LNCaP clone FGC (cell line): ENCODE measurements at places on chromosomes 5 and 9.

GRCh38 chr5:33300209-33300742 lies 140.5 kb upstream of the TARS1 start:
- DNase-seq: no peak

- no peak for DNase-seq
These were observed 226.5 kb upstream of the NREP start for GRCh38 chr5:111983459-111983858.

- no peak for DNase-seq
These were observed 13.8 kb upstream of the MCTP1 start for GRCh38 chr5:95298651-95299050.

- DNase-seq: no peak
These were observed 195.5 kb downstream of the SNCAIP start for GRCh38 chr5:122507581-122507980.

GRCh38 chr9:101307524-101308213 lies 77.1 kb downstream of the BAAT start:
- no peak for DNase-seq

DNA sequence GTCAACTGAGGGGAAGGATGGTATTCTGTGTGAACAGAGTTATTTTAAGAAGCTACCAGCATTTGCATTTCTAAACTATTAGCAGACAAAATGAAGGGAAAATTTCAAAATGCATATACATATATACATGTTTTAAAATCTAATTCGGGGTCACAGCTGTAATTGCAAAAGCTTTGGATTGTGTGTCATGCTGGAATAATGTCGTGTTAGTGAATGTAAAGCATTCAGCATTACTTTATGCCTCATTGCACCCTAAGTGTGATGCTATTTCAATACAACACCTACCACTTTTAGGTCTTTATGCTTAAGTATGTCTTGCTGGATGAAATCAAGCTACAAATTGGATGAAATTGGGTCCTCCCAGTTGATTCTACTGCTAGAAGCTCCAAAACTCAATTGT lies 687.6 kb upstream of the MEF2C start:
- DNase-seq: no peak

- DNase-seq: no peak
These were observed 3.4 kb upstream of the RXRA start for GRCh38 chr9:134322781-134323241.

DNA sequence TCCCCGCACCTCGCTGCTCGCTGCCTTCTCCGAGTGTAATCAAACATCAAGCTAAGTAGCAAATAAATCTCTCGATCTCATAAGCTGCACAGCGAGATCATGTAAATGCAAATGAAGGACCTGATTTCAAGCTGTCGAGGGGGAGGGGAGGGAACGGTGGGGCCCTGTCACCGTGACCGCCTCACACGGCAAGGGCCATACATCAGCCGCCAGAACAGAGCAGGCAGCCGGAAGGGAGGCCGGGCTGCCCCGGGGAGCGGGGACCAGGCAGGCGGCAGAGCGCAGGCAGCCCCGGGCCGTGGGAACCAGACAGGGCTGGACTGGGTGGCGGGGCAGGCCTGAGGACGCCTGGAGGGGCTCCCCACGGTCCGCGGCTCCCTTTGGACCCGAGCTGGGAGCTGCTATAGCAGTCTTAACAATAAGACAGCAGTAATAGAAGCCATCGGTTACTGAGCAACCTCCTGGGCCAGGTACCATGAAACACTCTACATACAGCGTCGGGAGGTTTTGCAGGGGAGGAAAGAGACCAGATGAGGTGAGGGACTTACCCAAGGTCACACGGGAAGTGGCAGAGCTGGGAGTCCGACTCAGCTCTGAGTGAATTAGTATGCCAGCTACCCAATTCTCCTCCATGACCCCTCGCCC lies 76.8 kb downstream of the CFAP77 start:
- DNase-seq: no peak

DNA sequence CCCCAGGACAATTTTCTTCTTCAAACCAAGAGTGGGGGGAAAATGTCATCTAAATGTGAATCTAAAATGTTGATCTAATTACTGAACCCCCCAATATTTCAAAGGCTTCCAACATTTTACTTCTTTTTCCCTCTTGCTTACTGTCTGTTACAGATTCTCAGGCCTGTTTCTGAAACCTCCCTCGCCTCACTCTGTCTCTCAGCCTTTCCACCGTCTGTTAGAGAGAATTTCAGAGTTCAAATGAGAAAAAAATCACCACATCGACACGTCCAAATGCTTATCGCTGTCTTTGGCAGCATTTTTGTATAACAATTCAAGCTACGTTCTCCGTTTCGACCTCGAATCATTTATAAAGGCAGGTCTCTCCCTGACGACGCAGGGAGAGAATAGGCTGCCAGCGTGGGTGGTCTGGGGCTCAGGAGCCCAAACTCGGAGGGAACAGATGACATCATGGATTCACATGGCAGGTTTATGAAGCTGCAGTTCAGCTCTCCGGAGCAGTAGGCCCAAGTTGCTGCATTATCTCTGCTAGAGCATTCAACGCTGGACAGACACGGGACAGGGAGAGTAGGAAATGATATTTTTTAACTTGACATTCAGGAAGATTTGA lies 139.8 kb downstream of the GAS1 start:
- no peak for DNase-seq

DNA sequence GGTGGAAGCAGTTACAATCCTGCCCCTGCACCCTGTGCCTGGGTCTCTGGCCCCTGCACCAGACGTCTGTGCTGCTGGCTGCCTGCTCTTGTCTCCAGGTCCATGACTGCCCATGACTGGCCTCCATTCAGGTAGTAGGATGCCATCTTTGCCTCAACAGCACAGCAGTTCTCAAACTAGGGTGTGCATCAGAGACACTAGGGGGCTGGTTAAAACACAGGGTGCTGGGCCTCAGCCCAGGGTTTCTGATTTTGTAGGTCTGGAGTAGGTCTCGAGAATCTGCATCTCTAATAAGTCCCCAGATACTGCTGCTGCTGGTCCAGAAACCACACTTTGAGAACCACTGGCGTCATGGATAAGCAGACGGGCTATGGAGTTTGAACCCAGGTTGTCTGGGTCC lies 24.0 kb downstream of the COL15A1 start:
- DNase-seq: no peak
